ENCODE measurements at places on chromosomes 4 and X.

GRCh38 chrX:545452-545885 is 85.1 kb upstream of the SHOX start:
- no peak for DNase-seq

GRCh38 chr4:154073107-154073822 is 284.4 kb upstream of the SFRP2 start:
- no peak for DNase-seq

GRCh38 chrX:148601034-148601433 is 100.6 kb downstream of the AFF2 start:
- no peak for DNase-seq

GRCh38 chr4:133147921-133148689 is 989 bp upstream of the PCDH10 start:
- DNase-seq: no peak

GRCh38 chrX:48676106-48676892 is 7.3 kb upstream of the WAS start:
- DNase-seq: peak; percentile 79

- no peak for DNase-seq
Measured at GRCh38 chrX:110806145-110806544, 10.5 kb upstream of the CHRDL1 start.

GRCh38 chrX:128891554-128891953 is 631.7 kb downstream of the SMARCA1 start:
- DNase-seq: no peak

DNA sequence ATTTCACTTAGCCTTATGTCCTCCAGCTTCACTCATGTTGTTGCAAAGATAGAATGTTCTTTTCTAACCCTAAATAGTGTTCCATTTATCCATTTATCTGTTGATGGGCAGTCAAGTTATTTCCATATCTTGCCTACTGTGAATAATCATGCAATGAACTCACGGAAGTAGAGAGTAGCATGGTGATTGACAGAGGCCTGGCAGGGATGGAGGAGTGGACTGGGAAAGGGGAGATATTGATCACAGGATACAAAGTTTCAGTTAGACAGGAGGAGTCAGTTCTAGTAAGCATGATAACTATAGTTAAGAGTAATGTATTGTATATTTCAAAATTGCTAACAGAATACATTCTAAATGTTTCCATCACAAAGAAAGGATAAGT is 10.3 kb upstream of the CLNK start:
- no peak for DNase-seq

GRCh38 chrX:11504234-11504633 is 161.5 kb downstream of the ARHGAP6 start:
- DNase-seq: no peak

- DNase-seq: no peak
Measured at GRCh38 chr4:171813526-171814250, 484 bp downstream of the GALNTL6 start.

DNA sequence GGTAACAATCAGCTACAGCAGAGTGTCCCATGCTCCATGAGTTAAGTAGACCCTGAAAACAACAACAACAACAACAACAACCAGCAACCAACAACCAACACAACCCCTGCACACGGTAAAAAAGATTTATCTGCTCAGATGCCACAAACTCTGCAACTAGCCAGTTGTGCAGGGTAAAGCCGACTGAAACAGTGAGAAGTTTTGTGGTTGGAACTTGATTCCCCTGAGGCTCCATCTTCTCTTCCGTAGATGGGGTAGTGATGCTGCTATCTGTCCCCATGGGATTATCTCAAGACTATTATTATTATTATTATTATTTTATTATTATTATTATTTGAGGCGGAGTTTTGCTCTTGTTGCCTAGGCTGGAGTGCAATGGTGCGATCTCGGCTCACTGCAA is 50.6 kb upstream of the RAPGEF2 start:
- DNase-seq: no peak

DNA sequence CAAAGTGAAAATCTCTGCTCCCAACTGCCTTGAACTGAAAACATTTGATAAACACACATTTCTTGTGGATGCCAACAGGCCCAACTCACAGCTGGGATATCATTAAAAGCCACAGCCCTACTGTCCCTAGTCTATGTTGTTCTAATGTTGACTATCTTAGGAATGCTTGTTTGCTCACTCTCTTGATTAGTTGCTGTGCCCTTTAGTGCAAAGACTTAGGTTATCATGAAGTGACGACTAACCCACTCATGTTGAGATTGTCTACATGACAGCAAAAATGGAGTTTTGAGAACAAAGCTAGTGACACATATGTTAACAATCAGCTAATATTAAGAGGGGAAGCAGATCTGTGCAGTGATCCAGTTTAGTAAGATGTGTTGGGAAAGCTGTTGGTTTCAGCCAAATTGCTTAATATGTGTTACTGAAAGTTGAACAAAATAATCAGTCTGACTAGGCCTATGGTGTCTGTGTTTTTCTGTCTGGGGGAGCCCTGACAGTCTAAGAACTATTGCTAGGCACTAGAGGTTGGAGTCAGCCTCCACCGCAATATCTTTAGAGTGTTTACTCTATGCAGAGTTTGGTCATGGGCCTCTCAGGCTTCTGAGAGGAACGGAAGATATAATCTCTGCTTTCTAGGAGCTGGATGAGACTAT is 125.5 kb downstream of the ATG4A start:
- DNase-seq: no peak

Measured in activated B cell treated with CpG ODN at 0.5 μM for 24 hours (primary cell).